ENCODE measurements at places on chromosomes 4 and X. TPM values are rescaled to one million over a fixed set of nuclear protein-coding genes. Genes with fewer than 3 reads are reported as not detected.

- no peak for DNase-seq
- no peaks in the 10 kb centered on the region for H3K27me3 ChIP-seq
- H3K4me3 ChIP-seq, result no peak overlapping the region
- no peak overlapping the region for H3K27ac ChIP-seq
Measured at GRCh38 chr4:166229799-166230198, 356.8 kb downstream of the TLL1 start.

GRCh38 chr4:8594097-8595038, 1.8 kb downstream of the CPZ start:
- H3K36me3 ChIP-seq, result peaks cover 58% of the 10 kb centered on the region
- peaks cover 91% of the 10 kb centered on the region for H3K4me1 ChIP-seq
- peak overlapping the region; percentile 74 for H3K27ac ChIP-seq

GRCh38 chr4:142416711-142417275, 429.3 kb downstream of the INPP4B start:
- H3K36me3 ChIP-seq, result no peaks in the 10 kb centered on the region
- H3K4me1 ChIP-seq, result no peaks in the 10 kb centered on the region
- H3K4me3 ChIP-seq, result no peak overlapping the region
- H3K27ac ChIP-seq, result no peak overlapping the region

- H3K27ac ChIP-seq, result no peak overlapping the region
- peaks cover 16% of the 10 kb centered on the region for H3K27me3 ChIP-seq
- H3K4me1 ChIP-seq, result peaks cover 9% of the 10 kb centered on the region
- H3K4me3 ChIP-seq, result no peak overlapping the region
- peak; percentile 64 for DNase-seq
- H3K36me3 ChIP-seq, result no peaks in the 10 kb centered on the region
Measured at GRCh38 chr4:7513671-7514070, 78.9 kb upstream of the PSAPL1 start.

DNA sequence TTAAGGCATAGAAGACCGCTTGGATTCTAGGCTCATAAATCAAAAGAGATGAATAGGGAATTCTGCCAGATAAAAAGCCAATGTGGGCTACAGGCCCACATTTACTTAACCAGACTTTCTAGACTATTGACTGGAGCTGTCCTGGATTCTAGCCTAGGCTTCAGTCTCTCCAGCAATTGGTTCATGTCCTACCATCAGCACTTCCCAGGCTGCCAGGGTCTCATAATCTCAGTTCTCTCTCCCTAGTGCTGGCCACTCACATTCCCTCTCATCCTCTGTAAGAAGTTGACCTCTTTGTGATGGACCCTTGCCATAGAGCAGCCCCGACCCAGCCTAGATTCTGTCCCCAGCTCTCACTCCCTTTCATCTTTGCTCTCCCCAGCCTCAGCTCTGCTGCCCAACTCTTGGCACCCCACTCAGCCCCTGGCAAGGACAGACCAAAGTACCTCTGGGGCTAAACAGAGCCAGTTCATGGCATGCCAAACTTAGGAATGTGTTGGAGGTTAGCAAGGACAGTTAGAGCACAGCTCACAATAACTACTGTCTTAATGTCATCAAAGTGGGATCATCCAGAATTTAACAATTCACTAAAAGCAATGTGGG, 396.2 kb downstream of the INPP4B start:
- H3K27me3 ChIP-seq, result no peaks in the 10 kb centered on the region
- no peak overlapping the region for H3K27ac ChIP-seq
- no peak overlapping the region for H3K4me3 ChIP-seq
- DNase-seq, result no peak
- H3K36me3 ChIP-seq, result no peaks in the 10 kb centered on the region

GRCh38 chr4:124777007-124777406, 64.5 kb upstream of the ANKRD50 start:
- H3K27ac ChIP-seq, result no peak overlapping the region
- no peaks in the 10 kb centered on the region for H3K4me1 ChIP-seq
- no peaks in the 10 kb centered on the region for H3K36me3 ChIP-seq
- DNase-seq, result no peak
- H3K4me3 ChIP-seq, result no peak overlapping the region

DNA sequence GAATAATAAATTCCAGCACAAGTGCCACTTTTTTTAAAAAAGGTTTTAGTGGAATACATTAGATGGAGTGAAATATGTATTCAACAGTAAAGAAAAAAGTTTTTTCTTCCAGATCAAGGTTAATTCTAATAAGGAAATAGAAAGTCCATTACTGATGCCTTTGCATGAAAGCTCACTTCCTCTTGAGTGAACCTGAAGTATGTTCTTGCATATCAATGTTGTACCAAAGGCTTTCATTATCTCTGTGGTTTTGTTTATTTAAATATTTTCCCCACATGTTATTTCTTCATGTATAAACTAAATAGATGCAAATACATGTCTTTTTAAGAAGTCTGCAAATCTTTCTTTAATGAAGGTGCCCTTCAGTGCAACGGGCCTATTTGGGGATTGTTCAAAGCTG, 307.9 kb downstream of the C4orf33 start:
- no peaks in the 10 kb centered on the region for H3K27me3 ChIP-seq
- no peaks in the 10 kb centered on the region for H3K36me3 ChIP-seq
- DNase-seq, result no peak
- H3K27ac ChIP-seq, result no peak overlapping the region
- H3K4me1 ChIP-seq, result no peaks in the 10 kb centered on the region

DNA sequence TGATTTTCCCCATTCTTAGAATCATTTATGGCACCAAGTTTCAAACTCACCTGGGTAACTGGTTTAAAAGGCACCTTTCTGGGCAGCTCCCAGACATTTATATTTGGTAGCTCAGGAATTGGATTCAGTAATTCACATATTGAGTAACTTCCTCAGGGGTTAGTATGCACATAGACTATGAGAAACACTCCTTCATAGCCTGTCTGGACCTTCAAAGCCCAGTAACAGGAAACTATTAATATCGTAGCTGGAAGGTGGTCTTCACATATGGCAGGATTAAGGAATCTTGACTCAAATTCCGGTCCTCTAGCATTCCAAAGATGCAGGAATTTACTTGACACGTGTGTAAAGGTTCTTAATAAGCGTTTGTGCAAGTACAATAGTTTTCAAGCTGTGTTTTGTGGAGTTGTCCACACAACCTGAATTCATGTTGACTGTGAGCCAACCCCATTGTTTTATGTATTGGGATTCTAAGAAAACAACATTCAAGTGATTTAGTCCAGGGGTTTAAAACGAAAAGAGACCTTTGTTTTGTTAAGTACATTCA, 78.4 kb downstream of the PLS3 start:
- H3K36me3 ChIP-seq, result peaks cover 47% of the 10 kb centered on the region
- H3K4me1 ChIP-seq, result peaks cover 9% of the 10 kb centered on the region
- no peak overlapping the region for H3K27ac ChIP-seq
- no peak for DNase-seq
- H3K4me3 ChIP-seq, result no peak overlapping the region
- H3K27me3 ChIP-seq, result no peaks in the 10 kb centered on the region

DNA sequence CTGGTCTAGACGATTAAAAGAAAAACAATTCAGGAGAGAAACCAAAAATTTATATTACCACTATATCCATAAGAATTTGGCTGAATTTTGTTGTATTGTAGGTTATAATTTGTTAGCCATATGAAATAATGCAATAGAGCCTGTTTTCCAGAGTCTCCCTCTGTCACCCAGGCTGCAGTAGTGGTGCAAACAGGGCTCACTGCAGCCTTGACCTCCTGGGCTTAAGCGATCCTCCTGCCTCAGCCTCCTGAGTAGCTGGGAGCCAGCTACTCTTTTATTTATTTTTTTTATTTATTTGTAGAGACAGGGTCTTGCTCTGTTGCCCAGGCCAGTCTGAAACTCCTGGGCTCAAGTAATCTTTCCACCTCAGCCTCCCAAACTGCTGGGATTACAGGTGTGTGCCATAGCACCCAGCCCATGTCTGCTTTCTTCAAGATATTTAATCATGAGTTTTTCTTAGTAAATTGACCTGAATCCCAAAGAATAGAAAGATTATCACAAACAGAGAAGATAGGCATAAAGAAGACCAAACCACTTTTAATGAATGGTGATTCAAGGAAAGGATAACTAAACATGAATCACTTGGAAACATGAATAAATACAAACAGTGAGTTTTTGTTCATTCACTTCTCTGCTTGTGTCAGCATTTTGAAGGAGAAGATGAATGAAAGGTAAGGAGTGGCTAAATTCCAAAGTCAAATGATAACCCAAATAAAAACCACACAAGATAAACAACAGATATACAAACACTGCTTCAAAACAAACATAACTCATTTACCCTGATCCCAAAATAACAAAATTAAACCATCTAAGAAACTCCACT, 82.1 kb downstream of the PPP3CA start:
- H3K4me1 ChIP-seq, result peaks cover 10% of the 10 kb centered on the region
- DNase-seq, result no peak
- no peak overlapping the region for H3K4me3 ChIP-seq

GRCh38 chrX:30653415-30654131, at the start of gene GK:
Gene GK, plus strand, starts transcription at chrX:30653423. Its CDS starts 115 bp downstream, at chrX:30653538.
- DNase-seq, result peak; percentile 35
- peak within 1 kb of the TSS; percentile 58 for H3K4me3 ChIP-seq
- H3K27ac ChIP-seq, result peak within 1 kb of the TSS; percentile 71
- no peaks in the 10 kb centered on the region for H3K36me3 ChIP-seq

DNA sequence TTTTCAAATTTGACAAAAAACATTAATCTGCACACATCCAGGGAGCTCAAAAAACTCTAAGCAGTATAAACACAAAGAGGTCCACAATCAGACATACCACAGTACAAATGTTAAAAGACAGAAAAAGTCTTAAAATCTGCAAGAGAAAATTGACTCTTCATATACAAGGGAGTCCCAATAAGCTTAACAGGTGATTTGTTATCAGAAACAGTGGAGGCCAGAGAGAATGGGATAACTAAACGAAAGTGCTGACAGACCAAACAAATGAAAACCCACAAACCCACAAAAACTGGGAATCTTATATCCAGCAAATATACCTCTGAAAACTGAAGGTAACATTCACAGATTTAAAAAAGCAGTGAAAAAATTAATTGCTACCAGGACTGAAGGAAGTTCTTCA, 182.0 kb upstream of the PAQR3 start:
- H3K4me1 ChIP-seq, result no peaks in the 10 kb centered on the region
- no peaks in the 10 kb centered on the region for H3K36me3 ChIP-seq
- H3K27me3 ChIP-seq, result no peaks in the 10 kb centered on the region
- no peak overlapping the region for H3K27ac ChIP-seq

DNA sequence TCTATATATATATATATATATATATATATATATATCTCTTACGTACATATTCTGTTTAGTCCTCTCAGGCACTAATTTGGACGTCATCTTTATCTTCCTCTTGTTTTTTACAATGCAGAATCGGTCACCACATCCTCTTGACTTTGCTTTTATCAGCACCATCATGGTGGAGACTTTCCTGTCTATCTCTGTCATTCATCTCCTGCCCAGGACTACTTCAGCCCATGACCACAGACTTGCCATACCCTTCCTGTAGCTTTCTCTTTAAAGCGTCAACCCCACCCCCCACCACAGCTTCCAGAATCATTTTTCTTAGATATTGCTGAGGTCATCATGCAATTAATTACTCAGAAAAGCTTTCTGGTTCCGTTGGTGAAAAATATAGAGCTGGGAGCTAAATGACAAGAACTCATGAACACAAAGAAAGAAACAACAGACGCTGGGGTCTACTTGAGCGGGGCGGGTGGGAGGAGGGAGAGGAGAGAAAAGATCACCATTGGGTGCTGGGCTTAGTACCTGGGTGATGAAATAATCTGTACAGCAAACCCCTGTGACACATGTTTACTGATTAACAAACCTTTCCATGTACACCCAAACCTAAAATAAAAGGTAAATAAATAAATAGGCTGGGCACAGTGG, 30.5 kb upstream of the PRKX start:
- no peaks in the 10 kb centered on the region for H3K27me3 ChIP-seq
- no peaks in the 10 kb centered on the region for H3K36me3 ChIP-seq
- no peak for DNase-seq
- H3K4me1 ChIP-seq, result no peaks in the 10 kb centered on the region
- no peak overlapping the region for H3K4me3 ChIP-seq

- DNase-seq, result no peak
- H3K27me3 ChIP-seq, result no peaks in the 10 kb centered on the region
- no peak overlapping the region for H3K27ac ChIP-seq
- H3K4me1 ChIP-seq, result no peaks in the 10 kb centered on the region
Measured at GRCh38 chr4:97590266-97590665, 553.0 kb downstream of the STPG2 start.

GRCh38 chr4:75985116-75985515, 5.6 kb downstream of the SDAD1 start:
- H3K36me3 ChIP-seq, result peaks cover 39% of the 10 kb centered on the region
- no peak overlapping the region for H3K27ac ChIP-seq
- no peaks in the 10 kb centered on the region for H3K27me3 ChIP-seq

GRCh38 chr4:96786306-96786705, 946.4 kb downstream of the PDHA2 start:
- H3K4me1 ChIP-seq, result no peaks in the 10 kb centered on the region
- no peak overlapping the region for H3K27ac ChIP-seq
- no peaks in the 10 kb centered on the region for H3K27me3 ChIP-seq
- H3K4me3 ChIP-seq, result no peak overlapping the region
- H3K36me3 ChIP-seq, result no peaks in the 10 kb centered on the region
- no peak for DNase-seq

DNA sequence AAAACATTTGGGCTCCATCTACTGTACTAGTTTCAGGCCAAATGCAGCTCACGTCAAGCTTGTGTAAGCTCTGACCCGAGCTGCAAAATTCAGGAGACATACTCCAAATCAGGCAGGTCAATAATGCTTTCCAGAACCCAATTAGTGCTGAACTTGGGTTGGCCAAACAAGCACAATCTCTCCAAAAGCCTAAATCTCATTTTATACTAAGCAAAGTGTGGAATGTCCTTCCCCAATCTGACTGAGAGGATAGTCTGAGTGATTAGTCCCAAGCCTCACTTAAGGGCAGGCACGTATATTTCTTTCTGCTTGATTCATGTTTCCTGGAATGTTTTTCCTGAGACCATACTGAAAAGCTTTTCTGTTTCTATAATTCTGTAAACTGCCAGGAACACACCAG, 79.9 kb downstream of the NKX6-1 start:
- no peak overlapping the region for H3K4me3 ChIP-seq
- no peaks in the 10 kb centered on the region for H3K36me3 ChIP-seq
- no peak for DNase-seq
- H3K27ac ChIP-seq, result no peak overlapping the region

The LUZP4 gene
- not detected for total RNA-seq

The MAGEC1 gene
- total RNA-seq, result not detected

The HMGN5 gene
- total RNA-seq, result 1.1 TPM

The CD38 gene
- total RNA-seq, result 0.05 TPM

The HSFX1 gene
- total RNA-seq, result 1.5 TPM

The ENPEP gene
- 12.7 TPM for total RNA-seq

The H2BW2 gene
- not detected for total RNA-seq
